CD4-positive, alpha-beta T cell treated with Interleukin-4 for 4 hours (primary cell): ENCODE measurements at places on chromosomes 4 and X.

DNA sequence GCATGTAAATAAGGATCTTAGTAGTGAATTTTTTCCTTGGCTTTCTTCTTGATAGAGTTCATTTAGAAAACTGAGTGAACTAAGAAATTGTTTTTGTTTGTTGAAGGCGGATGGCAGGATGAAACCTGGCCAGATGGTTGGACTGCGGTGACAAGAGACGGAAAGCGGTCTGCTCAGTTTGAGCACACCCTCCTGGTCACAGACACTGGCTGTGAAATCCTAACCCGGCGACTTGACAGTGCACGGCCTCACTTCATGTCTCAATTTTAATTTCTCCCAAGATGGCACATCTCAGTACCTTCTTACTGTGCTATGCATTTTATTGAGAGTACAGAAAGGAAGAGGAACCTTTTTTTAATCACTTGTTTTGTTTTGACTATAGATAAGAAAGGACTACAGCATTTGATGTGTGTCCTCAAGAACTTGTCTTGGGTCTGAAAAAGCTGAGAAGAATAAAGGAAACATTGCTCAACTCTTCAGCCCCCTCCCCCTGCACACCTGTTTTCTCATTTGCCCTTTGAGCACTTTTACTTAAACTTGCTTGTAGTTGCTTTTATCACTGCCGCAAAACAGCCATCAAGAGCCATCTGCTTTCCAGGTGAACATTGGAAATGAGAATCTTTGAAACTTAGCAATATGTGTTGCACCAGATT is 27.4 kb downstream of the ADH5 start:
- DNase-seq = no peak

GRCh38 chr4:42149004-42149403 is 3.5 kb downstream of the BEND4 start:
- DNase-seq = no peak

GRCh38 chr4:182729516-182729915 is 187.7 kb downstream of the DCTD start:
- no peak for DNase-seq

GRCh38 chr4:2812612-2813354 is 19.9 kb downstream of the SH3BP2 start:
- DNase-seq = no peak

- DNase-seq = no peak
These were observed 186.5 kb downstream of the AR start for GRCh38 chrX:67730296-67730695.

GRCh38 chr4:122712782-122713181 is 19.7 kb upstream of the BBS12 start:
- no peak for DNase-seq

- no peak for DNase-seq
These were observed 102.6 kb downstream of the PRDM5 start for GRCh38 chr4:120819805-120820437.
